ENCODE measurements at places on chromosomes 7 and 10. TPM values are rescaled to one million over a fixed set of nuclear protein-coding genes. Genes with fewer than 3 reads are reported as not detected.

CYP3A4 gene
- total RNA-seq: not detected

BAMBI gene
- 3.3 TPM for total RNA-seq

VKORC1L1 gene
- total RNA-seq: 21.6 TPM

CHN2 gene
- total RNA-seq: not detected

NAT16 gene
- not detected for total RNA-seq

ASB10 gene
- not detected for total RNA-seq

CPSF4 gene
- total RNA-seq: 81.5 TPM

STK32C gene
- 13.9 TPM for total RNA-seq

FOXP2 gene
- 4.3 TPM for total RNA-seq

EN2 gene
- not detected for total RNA-seq

GIMAP1 gene
- not detected for total RNA-seq

CHAT gene
- not detected for total RNA-seq

MGAM2 gene
- total RNA-seq: not detected

A1CF gene
- not detected for total RNA-seq

BEND7 gene
- total RNA-seq: 3.2 TPM

HOXA10 gene
- not detected for total RNA-seq

Data from PC-9 (cell line).